ENCODE measurements at places on chromosomes 12 and 14.

DNA sequence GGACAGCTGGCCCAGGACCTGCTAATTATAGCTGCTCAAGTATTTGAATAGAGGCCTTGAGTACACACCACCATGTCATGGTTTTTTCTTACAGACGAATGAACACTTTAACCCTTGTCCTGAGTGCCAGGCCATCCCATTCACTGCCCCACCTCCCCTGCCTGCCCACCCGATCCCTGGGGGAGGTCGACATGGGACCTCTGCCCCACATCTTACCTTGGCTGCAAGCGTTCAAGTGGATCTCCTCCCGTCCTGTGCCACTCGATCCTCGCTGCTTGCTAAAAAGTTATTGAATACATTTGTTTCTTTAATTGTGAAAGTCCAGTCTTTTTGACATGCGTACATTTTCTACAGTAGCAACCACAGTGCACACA is 10.3 kb downstream of the RTL1 start:
- no peak for DNase-seq

DNA sequence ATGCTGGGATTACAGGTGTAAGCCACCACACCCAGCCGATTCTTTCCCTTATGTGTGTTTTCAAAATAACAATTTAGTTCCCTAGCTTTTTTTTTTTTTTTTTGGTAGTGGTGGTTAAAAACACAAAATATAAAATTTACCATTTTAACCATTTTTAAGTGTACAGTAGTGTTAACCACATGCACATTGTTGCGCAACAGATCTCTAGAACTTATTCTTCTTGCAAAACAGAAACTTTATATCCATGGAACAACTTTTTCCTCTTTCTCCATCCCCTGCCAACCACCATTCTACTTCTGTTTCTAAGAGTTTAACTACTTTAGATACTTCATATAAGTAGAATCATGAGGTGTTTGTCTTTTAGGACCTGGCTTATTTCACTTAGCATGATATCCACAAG is 1.1 kb upstream of the NDUFA12 start:
- DNase-seq = no peak

- no peak for DNase-seq
These were observed 251.3 kb downstream of the ALX1 start for GRCh38 chr12:85531341-85531740.

GRCh38 chr14:101470266-101470665 is 91.0 kb upstream of the DIO3 start:
- DNase-seq = no peak

- DNase-seq = no peak
These were observed 32.5 kb downstream of the PSMC1 start for GRCh38 chr14:90288651-90289355.

GRCh38 chr12:113072136-113072535 is 15.6 kb downstream of the DTX1 start:
- no peak for DNase-seq

DNA sequence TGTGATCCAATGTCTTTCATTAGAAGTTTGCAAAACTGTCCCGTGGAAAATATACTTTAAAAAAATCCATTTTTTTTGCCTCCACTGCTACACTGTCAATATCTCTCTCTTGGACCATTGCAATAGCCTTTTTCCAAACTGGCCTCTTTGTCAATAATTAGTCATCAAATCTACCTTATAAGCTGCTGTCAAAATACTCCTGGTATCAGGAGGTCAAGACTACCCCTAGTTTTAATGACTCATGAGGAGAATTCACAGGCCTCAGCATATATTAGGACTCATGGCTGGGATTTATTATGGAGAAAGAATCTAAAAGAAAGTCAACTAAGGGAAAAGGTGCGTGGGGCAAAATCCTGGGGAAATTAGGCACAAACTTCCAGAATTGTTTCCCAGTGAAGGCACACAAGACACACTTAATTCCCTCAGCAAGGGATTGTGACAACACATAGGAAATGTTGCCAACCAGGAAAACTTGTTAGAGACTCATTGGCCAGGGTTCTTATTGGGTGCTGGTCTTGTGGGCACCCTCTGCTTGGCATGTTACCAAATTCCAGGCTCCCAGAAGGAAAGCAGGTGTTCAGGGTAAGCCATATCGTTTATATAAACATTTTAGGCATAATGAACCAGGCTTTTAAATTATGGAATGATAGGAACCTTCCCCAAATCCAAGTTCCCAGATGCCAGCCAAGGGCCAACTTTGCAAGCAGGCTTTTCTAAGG is 56.1 kb downstream of the TMEM117 start:
- DNase-seq = no peak
